ENCODE measurements at places on chromosomes 3 and 15.
A peak's percentile ranks its signal among the peaks of the same experiment; 100 is the strongest.

- DNase-seq, result no peak
Measured at GRCh38 chr15:52191207-52191606, at the start of gene GNB5. Gene GNB5, minus strand, starts transcription at chr15:52191392. Its CDS starts 6,716 bp downstream, at chr15:52184676.

GRCh38 chr15:92669432-92669831, 13.9 kb upstream of the FAM174B start:
- DNase-seq, result no peak

- DNase-seq, result peak; percentile 18
Measured at GRCh38 chr3:15557511-15557946, 36.0 kb upstream of the COLQ start.

DNA sequence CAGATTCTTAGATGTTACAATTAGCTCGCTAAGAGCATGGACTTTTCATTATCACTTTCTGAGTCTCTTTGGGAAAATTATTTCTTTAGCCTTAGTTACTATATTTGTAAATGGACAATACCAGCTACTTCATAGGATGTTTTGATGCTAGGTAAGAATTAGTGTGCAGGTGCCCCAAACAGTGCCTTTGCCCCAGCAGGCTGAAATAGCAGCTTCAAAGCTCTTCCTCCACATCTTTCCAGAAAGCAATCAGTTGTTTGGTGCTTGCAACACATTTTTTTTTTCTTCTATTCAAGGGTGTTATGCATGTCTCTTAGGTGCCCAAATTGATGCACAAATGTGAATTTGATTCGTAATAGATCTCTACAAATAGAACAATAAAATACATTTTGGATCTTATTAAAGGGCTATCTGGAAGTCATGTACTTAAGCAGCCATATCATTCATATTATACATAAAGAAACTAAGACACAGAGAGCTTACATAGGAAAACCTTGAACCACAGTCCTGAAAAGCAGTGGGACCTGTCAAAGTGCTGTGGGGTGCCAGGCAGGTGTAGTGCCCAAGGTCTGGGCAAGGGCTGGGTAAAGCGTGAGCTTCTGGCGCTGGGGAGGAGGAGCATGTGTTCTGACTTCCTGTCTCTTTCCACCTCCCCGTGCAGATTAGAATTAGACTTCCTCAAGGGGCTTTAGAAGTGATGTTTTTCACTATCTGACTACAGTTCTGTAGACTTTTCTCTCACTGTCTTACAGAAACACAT, 62.9 kb downstream of the FNDC3B start:
- DNase-seq, result no peak

GRCh38 chr15:39188314-39188713, 392.6 kb upstream of the THBS1 start:
- DNase-seq, result no peak

- DNase-seq, result no peak
Measured at GRCh38 chr3:30790150-30790549, 104.3 kb downstream of the GADL1 start.

GRCh38 chr3:184813357-184813756, 1.4 kb downstream of the VPS8 start:
- no peak for DNase-seq

GRCh38 chr15:43330780-43331087, 361 bp upstream of the LCMT2 start:
- no peak for DNase-seq

- DNase-seq, result no peak
Measured at GRCh38 chr15:88738796-88739195, 64.4 kb upstream of the ACAN start.

GRCh38 chr15:65576664-65577063, 34.3 kb downstream of the INTS14 start:
- no peak for DNase-seq

DNA sequence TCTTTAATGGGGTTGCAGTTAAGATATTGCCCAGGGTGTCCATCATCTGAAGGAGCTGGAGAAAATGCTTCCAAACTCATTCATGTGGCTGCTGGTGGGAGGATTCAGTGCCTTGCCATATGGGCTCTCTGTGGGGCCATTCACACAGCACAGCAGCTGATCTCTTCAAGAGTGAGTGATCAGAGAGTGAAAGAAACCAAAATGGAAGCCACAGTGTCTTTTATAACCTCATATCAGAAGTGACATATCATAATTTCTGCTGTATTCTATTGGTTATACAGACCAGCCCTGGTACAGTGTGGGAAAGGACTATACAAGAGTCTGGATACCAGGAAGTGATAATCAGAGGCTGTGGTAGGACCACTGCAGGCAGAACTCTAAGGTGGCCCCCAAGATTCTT, 33.6 kb downstream of the HHLA2 start:
- DNase-seq, result no peak

DNA sequence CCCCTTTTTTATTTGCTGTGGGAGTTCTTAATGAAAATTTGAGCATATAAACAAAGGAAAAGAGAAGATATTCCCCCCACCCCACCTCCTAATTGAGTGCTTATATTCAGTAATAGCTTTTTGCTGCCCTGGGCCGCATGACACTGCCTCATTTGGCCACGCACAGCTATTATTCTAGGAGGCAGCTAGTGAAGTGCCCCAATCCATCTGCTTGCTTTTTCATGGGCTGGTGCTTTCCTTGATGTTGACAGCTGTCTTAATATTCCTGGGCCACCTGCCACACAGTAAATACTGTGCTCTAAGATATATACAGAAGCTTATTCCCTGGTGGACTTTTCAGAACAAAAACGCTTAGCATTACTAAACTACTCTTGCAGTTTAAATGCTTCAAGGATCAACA, 3.8 kb upstream of the CRYBG3 start:
- peak; percentile 78 for DNase-seq

DNA sequence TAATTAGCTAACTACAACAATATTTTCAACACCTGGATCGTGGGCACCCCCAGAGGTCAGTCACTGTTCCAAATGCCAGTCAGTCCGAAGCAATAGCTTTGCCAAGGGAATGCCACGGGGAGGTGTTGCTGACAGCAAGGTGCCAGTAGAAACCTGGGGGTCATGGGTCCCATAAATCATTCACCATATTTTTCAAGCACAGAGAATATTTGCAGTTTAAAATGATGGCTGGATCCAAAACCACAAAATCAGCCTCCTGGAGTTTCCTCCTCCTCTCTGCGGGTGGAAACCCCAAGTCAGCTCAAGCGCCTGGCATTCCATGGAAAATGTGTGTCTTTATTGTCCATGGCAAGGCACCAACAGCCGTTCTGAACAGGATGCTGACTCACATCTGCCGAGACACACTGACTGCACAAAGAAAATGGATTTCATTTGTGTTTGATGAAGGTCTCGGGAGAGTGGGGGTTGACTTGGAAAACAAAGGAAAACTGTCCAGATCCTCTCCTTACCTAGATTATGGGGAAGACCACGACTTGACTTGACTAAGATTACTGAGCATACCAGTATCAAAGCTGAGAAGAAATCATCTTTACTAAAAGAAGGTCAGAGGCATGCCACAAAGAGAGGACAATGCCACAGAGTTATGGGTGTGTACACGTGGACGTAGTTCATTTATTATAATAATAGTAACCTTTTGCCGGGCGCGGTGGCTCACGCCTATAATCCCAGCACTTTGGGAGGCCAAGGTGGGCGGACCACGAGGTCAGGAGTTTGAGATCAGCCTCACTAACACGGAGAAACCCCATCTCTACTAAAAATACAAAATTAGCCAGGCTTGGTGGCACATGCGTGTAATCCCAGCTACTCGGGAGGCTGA, 26.4 kb downstream of the ANXA2 start:
- DNase-seq, result no peak

GRCh38 chr3:102106416-102107097, 257.2 kb downstream of the NFKBIZ start:
- no peak for DNase-seq

DNA sequence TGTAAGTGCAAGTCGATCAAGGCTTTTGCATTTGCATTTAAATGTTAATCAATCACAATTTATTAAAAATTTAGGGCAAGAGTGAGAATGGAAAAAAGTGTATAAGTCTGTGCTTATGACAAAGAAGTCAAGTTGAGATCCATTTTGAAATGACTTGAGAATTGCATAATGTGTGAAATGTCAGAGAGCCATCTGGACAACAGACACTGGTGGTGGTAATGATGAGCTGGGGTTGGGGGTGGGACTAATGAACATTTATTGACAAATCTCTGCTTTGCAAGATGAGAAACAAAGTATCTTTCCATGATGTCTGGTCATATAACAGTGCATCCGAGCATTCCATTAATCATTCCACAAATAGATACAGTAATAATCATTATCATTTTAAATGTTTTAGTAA, 89.4 kb upstream of the ZBTB20 start:
- DNase-seq, result no peak

GRCh38 chr3:64078966-64079365, 55.7 kb upstream of the PSMD6 start:
- DNase-seq, result no peak

DNA sequence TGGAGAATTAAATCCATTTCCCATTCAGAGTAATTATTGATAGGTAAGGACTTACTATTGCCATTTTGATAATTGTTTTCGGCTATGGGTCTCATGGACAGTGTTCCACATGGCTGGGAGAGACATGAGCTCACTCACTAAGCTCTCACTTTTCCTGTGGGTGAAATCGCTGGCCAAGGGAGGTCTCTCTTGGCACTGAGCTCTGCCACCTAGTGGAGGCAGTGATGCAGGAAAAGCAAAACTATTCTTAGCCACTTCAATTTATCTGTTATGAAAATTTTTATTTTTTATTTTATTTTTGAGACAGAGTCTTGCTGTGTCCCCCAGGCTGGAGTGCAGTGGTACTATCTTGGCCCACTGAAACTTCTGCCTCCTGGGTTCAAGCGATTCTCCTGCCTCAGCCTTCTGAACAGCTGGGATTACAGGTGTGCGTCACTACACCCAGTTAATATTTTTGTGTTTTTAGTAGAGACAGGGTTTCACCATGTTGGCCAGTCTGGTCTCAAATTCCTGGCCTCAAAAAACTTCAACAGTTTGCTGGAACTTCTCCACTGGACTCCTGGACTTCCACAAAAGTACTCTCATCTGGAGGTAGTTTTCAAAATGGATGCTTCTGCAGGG, 4.7 kb upstream of the RNF13 start:
- DNase-seq, result peak; percentile 5

DNA sequence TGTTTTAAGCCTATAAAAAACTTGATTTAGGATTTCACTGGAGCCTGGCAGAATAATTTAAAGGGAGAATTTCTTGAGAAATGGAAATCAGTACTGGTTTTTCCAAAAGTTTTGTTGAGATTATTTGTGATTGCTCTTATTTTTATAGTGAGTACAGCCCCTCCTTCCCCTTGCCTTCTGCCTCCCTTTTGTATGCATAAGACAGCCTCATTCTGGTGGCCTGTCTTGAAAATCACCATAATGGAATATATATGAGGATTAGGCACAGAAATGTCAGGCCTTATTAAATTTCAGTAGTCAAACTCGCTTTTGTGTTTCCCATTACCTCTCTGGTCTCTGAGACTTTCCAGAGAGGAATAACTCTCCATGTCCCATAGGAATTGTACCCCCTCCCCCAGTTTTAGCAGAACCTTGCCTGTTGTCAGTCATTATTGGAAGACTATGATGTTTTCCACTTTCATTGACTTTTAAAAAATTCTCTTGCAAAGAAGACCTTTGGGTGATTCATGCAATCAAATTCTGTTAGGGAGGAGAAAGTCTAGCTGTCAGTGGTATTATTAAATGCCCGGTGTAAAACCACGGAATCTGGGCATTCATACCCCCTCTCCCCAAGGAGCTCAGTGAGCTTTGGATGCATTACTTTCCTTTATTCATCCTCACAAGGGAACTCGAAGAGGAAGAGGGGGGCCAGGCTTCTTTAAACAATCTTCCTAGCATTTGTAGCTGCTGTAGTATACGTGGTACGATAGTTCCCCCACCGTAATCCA, 171.6 kb upstream of the TSC22D2 start:
- no peak for DNase-seq

DNA sequence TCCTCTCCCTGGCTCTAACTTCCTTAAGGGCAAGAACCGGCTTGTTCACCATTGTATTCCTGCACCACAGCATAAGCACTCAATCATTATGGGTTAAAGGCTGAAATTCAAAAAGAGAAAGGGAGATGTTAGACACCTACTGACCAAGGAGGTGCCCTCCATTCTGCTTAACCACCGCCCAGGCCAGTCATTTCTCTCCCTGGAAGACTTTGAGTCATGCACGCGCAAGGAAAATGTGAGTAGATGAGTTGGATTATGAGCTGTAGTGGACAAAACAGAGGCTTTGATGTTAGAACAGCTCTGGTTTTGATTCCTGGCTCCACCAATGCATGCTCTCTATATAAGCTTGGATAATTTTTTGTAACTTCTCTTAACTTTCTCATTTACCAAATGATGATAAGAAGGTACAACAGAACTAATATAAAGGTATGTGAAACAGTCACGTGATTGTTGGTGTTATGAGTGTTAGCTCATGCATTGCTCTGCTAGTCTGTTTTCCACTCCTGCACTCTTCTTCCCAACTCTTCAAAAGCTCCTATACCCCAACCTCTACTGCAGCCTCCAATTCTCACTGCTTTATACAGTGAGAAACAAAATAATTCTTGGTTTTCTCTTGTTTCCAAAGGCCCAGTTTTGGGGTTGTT, 148.4 kb upstream of the ATP11B start:
- DNase-seq, result no peak

DNA sequence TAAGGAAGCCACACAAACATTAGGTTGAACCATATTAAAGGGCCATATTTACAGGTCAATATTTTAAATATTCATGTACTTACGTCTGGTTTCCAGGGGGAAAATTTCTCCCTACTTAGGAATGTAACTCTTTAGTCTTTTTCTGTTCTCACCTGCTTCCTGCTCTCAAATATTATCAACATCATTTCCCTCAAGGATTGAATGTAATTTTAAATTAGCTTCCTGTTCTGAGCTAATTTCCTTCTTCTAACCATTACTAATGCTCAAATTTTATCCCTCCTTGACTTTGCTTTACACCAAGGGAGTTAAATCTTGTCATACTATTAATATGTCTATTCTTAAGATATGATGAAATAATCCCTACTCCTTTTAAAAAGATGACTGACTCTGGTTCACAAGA, 103.4 kb upstream of the UBP1 start:
- DNase-seq, result no peak

DNA sequence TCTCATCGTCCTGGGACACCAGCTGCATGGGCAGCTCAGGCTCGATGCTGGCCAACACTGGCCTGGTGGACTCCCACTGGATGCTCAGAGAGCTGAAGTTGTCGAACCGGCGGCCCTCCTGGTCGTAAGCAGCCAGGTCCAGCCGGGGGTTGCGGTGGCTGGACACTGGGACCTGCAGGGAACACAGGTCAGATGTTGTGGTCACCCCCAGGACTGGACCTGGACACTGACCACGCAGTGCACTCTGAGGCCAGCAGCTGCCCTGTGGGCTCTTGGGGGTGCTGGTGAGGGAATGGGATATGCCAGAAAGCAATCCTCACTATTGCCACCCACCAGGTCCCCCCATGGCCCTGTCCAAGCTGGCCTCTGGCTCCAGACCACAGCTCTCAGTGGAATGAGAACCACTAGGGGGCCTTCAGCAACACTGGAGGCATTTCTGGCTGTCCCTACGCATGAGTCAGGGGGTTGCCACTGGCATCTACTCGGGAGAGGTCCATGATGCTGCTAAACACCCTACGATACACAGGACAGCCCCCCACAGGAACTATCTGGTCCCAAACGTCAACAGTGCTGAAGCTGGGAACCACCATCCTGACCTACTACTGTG, 66.1 kb downstream of the NUP210 start:
- no peak for DNase-seq
